ENCODE measurements at places on chromosomes 11 and 22.
A peak's percentile ranks its signal among the peaks of the same experiment; 100 is the strongest.

DNA sequence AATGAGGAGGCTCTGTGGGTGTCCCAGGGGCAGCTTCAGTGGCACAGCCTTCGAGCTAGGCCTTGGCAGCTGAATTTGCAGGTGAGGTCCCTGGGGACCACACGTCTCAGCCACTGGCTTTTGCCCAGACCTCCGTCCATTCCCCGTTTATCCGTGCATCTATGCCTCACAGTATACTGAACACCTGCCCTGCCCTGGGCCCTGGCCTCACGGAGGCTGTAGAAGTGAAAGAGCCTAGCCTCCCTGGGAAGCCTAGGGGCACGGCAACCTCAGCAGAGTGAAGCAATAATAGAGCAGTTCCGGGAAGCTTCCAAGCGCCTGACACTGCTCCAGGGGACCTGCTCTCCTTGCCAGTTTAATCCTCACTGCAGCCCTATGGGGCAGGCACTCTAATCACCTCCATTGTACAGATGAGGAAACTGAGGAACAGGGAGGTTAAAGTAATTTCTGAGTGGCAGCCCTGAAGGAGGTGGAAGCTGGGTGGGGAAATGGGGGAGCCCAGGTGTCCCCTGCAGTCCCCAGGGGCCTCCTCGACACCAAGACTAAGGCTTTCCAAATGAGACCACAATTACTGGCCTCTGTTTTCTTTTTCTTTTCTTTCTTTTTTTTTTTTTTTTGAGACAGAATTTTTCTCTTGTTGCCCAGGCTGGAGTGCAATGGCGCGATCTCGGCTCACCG lies 2.7 kb upstream of the NFAM1 start:
- no peak for DNase-seq

- DNase-seq: no peak
These were observed 249.1 kb downstream of the FAT3 start for GRCh38 chr11:92473736-92474135.

DNA sequence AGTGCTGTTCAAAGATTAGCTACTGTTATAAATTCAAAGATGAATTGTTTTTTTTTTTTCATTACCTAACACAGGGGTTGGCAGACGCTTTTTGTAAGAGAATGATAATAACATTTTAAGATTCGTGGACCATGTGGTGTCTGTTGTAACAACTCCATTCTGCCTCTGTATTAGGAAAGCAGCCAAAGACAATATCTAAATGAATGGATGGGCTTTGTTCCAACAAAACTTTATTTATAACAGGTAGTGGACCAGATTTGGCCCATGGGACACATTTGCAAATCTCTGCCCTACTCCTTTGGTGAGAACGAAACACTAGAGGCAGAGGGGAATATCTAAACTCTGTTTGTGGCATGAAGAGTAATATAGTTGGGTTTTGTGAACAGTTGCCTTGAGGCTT lies 83.6 kb upstream of the BLID start:
- peak; percentile 75 for DNase-seq

DNA sequence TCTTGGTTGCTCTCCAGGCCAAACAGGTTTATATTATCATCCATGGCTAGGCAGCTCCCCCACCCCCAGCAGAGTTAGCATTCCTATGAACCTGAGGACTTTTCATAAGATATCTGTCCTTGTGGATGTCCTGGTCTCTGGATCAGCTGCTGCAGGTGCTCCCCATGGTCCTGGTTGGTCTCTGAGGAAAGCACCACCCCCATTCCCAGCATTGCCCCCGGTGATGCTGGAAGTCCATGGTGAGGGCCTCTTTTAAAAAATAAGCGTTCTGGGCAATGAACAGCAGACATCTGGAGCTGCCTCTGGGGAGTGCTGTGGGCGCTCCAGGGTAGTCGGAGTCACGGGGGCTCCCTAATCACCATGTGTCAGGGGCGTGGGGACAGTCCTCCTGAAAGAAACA lies 26.6 kb downstream of the DKK3 start:
- no peak for DNase-seq

GRCh38 chr11:2791139-2791520 lies 91.3 kb upstream of the KCNQ1OT1 start:
- no peak for DNase-seq

Data from fibroblast of mammary gland (primary cell).